Anterior cingulate cortex (tissue), 58 donors: ENCODE measurements at places on chromosomes 7 and 10.
A peak's percentile ranks its signal among the peaks of the same experiment; 100 is the strongest.

DNA sequence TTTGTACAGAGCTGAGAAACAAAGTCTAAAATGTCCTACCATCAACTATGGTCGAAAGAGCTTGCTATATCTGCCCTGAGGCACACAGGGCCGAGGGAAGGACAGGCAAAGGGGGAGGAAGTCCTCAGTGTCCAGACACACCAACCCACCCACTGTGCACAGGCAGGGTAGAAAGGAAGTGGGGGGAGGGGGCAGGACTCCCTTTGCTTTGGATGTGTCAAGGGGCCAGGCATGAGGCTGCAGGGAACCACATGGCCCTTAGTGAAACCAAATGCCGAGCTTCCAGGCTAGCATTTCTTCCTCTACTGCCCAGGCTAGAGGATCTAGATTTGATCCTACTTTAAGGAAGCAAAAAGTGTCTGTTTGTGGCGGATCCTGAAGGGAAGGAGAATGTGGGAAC lies 28.6 kb downstream of the KCNH2 start:
- no peak for DNase-seq

GRCh38 chr10:73932620-73933112 lies 21.7 kb downstream of the PLAU start:
- DNase-seq = no peak

GRCh38 chr10:3002304-3002703 lies 65.0 kb upstream of the PFKP start:
- DNase-seq = no peak

DNA sequence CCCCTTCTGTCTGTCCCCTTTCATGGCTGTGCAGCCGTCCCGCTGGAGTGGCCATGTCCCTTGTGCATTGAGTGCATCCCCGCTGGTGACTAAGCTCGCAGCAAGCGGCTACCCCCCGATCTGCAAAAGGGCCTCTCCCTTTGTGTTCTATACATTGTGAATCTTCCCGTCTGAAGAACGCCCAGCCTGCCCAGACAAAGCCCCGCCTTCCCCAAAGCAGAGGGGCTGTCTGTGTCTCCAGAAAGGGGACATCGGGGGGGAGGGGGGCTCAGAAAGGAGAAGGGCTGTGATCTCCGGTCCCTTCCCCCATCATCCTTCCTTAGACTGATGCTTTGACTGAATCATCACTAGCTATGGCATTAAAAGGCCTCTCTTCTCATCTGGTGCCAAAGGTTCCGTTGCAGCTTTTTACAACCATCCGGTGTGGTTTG lies 11.9 kb downstream of the NPTX2 start:
- no peak for DNase-seq

DNA sequence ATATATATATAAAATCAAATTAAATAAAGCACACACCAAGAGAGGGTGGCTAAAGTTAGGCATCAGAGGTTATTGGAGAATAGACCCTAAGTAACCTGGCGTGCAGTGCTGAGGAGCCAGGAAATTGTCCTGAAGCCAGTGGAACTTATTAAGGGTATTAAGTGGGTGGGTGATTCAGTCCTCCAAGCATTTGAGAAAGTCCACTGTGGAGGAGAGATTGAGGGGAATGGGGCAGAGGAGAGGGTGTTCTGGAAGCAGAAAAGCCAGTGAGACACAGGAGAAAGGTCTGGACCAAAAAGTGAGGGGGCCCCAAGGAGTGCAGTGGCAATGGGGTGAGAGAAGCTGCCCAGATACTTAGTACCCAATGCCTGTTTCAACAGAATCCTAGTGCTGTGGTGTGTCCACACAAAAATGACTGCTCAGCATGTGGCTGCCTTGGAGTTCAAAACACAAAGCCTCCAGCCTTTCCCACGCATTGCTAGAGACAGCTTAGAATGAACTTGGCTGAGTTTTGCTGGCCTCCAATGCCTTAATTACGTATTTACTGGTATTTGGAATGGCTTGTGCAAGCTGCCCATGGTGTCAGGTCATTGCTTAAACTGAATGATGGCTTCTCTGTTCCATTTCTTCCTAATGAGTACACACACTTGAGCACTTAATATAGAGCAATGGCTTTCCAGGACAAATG lies 44.9 kb upstream of the CHST15 start:
- DNase-seq = peak; percentile 51

GRCh38 chr10:69043931-69044531 lies 43.9 kb upstream of the SRGN start:
- no peak for DNase-seq

- DNase-seq = no peak
Measured at GRCh38 chr7:23712368-23713284, 2.6 kb downstream of the STK31 start.

DNA sequence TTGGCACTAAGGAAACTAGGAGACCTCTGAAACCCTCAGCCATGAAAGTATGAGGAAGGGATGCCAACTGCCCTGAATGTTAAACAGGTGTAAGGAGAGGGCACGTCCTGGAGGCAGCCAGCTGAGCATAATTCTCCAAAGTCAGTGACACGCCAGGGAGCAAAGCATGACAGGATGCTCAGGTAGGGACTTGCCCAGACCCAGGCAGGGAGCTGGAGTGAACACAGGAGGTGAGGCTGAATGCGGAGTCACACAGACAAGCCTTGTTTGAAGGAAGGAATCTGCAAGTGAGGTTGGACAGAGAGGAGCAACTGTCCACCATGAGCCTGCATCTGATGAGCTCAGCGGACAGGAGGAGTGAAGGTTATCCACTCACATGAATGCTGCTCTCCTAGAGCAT lies 41.5 kb downstream of the KLRG2 start:
- DNase-seq = no peak

GRCh38 chr10:52283174-52283573 lies 30.9 kb upstream of the DKK1 start:
- no peak for DNase-seq

DNA sequence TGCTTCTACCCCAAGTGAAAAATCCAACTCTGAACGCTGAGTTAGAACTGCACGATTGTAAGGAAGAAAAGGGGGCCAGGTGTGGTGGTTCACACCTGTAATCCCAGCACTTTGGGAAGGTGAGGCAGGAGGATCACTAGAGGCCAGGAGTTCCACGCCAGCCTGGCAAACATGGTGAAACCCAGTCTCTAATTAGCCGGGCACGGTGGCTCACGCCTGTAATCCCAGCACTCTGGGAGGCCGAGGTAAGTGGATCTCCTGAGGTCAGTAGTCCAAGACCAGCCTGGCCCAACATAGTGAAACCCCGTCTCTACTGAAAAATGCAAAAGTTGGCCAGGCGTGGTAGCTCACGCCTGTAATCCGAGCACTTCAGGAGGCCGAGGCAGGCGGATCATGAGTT lies 9.0 kb downstream of the GUSB start:
- DNase-seq = no peak

DNA sequence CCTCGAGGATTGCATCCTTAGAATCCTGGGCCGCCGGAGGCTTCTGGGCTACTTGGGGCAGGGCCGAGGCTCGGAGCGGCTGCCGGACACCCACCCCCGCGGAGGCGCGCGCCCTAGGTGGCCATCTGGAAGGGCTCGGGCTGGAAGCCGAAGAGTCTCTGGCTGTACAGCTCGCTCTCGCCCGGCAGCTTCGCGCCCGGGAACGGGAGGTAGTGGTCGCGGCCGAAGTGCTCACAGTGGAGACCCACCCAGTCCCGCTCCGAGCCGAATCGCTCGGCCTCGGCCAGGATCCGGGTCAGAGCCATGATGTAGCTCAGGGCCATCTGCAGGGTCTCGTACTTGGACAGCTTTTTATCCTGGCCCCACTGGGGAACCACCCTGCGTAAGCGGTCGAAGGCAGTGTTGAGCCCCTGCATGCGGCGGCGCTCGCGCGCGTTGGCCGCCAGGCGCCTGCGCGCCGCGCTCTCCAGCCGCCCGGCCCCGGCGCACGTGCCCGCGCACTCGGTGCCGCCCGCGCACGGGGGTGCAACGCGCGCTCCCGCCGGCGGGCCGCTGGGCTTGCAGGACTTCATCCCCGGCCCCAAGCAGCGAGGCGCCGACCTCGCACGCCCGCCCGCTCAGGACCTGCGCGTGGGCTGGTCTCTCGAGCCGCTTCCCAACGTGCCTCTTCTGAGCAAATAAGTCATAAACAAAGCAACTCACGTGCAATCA lies 652 bp downstream of the ATOH7 start:
- peak; percentile 49 for DNase-seq

GRCh38 chr10:7667262-7668141 lies 736 bp upstream of the ITIH5 start:
- DNase-seq = no peak

GRCh38 chr7:153072806-153073205 lies 313.3 kb downstream of the ACTR3B start:
- DNase-seq = no peak

DNA sequence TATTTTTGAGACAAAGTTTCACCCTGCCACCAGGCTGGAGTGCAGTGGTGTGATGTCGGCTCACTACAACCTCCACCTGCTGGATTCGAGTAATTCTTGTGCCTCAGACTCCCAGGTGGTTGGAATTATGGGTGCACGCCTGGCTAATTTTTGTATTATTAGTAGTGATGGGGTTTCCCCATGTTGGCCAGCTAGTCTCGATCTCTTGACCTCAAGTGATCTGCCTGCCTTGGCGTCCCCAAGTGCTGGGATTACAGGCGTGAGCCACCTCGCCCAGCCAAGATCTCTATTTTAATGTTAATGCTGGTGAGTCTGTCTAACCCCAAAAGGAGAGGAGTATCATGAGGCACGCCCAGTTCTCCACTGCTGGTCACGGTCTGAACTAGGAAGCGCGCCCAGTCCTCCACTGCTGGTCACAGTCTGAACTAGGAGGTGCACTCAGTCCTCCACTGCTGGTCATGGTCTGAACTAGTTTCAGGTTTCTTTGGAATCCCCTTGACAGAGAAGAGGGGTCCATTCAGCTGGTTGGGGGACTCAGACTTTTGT lies 5.6 kb upstream of the LRRC27 start:
- DNase-seq = no peak

- DNase-seq = no peak
Measured at GRCh38 chr7:90955641-90956207, 308.5 kb upstream of the FZD1 start.

GRCh38 chr7:106485919-106486318 lies 175.0 kb downstream of the CCDC71L start:
- DNase-seq = no peak

DNA sequence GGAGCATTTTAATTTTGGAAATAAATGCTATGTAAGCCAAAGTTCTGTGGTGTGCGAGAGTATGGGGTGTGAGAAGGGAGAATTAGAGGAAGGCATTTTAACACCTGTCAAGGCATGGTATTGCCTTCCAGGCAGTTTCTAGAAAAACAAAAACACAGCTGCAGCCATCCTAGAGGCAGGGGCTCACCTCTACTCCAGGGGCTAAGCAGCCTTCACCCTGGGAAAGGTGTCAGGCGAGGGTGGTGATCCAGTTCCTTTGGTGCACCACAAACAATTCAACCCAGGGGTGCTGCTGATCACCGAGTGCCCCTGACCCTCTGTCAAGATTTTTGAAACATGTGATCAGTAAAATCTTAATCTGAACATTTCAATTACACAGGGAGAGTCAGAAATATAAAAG lies 59.2 kb upstream of the GPR26 start:
- DNase-seq = no peak

- no peak for DNase-seq
Measured at GRCh38 chr7:1175967-1176851, 16.2 kb upstream of the ZFAND2A start.

DNA sequence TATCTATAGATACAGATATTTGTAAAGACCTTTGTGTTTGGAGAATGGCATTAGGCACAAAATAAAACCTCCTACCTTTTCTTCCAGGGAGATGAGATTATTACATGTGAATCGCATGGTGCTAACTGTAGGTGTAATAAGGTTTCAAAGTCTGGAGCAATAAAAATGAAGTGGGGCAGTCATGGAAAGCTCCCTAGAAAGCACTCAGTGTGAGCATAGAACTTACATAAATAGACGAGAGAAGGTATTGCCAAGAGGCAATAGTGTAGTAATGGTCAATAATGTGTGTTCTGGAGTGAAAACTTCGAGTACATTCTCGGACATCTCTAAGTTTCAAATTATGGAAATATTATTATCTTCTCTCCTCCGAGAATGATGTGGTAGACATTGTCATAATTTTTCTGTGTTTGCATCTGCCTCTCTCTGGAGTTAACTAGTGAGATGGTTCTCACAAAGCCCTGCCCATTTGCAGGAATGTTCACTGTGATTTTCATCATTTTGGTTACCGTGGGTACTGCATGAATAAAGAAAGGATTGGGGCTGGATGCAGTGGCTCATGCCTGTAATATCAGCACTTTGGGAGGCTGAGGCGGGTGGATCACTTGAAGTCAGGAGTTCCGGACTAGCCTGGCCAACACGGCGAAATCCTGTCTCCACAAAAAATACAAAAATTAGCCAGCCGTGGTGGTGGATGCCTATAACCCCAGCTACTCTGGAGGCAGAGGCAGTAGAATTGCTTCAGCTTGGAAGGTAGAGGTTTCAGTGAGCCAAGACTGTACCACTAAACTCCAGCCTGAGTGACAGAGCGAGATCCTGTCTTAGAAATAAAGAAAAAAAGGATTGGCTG lies 10.6 kb downstream of the VIM start:
- DNase-seq = no peak

GRCh38 chr10:71717551-71717951 lies 2.0 kb downstream of the C10orf105 start:
- DNase-seq = no peak

GRCh38 chr10:30392564-30392990 lies 41.4 kb upstream of the MAP3K8 start:
- peak; percentile 59 for DNase-seq

DNA sequence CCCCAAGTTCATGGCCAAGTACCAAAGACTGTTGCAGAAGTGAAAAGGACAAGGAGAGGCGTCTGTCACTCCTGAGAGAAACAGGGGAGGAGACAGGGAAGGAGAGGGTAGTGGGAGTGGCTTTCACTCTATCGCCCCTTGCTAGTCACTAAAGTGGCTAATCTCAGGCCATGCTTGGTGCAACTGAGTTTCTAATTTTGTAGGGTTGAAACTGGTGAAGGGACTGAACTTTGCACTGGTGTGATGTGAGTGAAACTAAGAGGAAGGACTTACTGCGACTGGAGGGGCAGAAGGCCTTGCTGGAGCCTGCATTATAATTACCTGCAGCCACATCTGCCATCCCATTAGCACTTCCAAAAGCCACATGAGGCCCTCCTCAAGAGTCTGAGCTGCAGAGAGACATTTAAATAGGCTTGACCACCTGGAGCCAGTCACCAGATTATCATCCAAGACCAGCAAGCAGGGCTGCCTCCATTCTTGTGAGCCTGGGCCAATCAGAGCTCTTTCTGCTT lies 107.2 kb upstream of the EEPD1 start:
- DNase-seq = no peak

DNA sequence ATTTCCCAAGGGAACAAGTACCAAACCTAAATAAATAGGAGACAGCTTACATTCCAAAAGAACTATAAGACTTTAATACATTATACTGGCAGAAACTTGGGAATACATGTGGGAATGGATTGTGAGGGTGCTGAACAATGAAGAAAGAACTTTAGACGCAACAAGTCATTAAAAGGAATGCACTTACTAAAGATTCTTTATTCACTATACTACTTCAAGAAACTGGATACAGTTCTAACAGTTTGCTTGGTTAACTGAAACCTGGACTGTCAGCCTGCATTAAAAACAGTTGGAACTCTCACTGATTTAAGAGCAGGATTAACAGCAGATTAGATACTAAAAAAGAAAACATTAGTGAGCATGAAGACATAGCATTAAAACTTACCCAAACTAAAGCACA lies 12.0 kb downstream of the CACUL1 start:
- DNase-seq = no peak
